ENCODE measurements at places on chromosomes 2 and 18.

GRCh38 chr2:197786010-197786877 is 1.1 kb upstream of the BOLL start:
- no peak for DNase-seq

DNA sequence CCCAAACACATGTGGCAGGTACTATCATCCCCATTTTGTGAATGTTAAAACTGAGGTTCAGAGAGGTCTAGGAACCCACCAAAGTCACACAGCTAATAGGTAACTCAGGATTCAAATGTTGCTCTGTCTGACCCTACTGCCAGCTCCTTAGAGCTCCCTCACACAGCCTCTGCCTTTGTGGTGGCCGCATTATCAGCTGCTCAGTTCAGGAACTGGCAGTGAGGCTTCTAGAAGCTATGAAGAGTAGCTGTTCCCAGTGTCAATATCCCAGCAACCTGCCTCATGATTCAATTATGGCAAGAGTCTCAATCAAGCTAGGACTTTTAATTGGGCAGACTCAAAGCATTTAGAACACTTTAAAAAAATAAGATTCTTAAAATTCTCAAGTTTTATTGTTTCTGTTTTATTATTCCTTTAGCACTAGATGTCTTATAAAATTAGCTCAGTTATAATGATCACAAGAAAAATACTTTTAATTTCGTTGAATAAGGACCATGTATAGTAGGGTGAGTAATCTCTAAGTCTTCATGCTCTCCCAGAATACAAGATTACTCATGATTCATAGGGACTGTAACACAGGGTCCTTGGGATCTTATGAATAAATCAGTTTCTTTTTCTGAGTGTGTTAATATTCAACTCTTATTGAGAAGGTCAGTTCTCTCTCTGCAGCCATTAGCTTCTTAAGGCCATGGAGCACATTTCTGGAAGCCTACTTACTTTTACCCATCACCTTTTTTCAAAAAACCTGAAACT is 342.7 kb downstream of the RND3 start:
- DNase-seq = no peak

GRCh38 chr2:225317186-225317585 is 82.3 kb upstream of the NYAP2 start:
- DNase-seq = no peak

- no peak for DNase-seq
Observed at GRCh38 chr2:50263728-50264127, 768.2 kb downstream of the NRXN1 start.
